ENCODE measurements at places on chromosomes 2 and 18.

GRCh38 chr2:85999061-85999831 is 106.4 kb downstream of the POLR1A start:
- DNase-seq = no peak

DNA sequence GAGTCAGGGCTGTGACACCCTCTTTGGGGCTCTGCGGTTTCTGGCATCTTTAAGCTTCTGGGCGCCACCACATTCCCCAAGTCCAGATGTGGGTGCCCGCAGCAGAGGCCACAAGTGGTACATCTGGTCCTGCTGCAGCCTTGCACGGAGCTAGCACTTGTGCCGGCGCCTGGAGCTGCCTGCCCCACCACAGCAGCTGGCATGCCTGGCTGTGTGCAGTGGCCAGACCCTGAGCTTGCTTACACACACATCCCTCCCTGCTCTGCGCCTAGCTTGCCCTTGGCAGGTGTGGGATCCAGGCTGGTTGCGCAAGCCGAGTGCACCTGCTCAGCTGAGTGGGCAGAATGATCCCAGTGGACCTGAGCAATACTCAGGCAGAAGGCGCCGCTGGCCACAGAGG is 27.3 kb downstream of the SLC4A10 start:
- no peak for DNase-seq

GRCh38 chr2:114880046-114880445 is 437.6 kb downstream of the DPP10 start:
- no peak for DNase-seq

DNA sequence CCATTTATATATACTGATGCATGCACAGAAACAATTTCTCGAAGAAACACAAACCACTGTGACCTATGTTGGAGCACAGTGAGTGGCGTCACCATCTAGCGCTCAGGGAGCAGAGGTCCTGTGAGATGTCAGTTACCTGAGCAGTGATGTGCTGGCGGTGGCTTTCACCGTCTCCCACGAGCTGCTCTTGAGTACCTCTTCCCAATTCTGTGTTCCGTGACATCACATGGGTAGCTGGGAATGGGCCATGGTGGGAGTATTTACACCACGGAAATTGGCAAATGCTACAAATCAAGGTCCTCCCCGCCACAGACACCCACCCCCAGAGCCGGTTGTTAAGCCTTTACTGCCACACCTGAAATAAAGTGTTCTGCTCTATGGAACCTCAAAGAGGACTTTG is 24.4 kb downstream of the GBX2 start:
- DNase-seq = no peak

GRCh38 chr18:6482198-6482977 is 67.7 kb upstream of the L3MBTL4 start:
- DNase-seq = no peak

DNA sequence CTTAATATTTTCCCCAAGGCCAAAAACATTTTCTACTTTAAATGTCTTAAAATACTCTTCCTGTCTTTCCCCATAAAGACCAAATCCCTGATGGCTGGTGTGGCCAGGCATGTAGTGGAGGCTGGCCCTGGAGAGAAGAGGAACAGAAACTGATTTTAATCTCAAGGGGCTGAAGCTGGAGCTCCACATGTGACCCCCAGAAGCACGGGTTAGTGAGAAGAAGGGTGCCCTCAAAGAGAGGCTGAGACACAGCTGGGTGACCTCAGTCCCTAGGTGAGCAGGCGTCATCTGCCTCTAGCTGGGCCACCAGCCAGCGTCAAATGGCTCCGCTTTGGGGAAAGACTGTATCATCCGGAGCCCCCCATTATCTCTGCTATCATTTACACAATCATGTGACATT is 19.3 kb upstream of the TMEM18 start:
- no peak for DNase-seq

- DNase-seq = no peak
Measured at GRCh38 chr18:79139206-79139605, 70.0 kb downstream of the ATP9B start.

GRCh38 chr2:105935063-105935462 is 190.4 kb downstream of the NCK2 start:
- DNase-seq = no peak

DNA sequence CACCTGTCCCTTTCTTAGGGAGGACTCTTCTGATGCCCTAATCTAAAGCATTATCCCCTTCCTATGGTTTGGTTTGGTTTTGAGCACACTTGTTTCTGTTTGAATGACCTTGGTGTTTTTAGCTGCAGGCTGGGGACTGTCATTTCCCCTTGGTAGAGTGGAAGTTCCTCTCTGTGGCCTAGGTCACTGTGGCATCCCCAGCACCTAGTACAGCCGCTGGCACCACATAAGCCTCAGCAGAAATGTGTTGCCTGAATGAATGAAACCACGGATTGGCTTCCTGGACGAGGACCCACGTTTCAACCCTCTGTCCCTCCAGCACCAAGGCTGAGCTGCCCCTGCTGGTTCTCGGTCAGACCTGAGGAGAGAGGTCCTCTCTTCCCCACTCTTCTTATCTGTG is 159.9 kb downstream of the CTIF start:
- no peak for DNase-seq

DNA sequence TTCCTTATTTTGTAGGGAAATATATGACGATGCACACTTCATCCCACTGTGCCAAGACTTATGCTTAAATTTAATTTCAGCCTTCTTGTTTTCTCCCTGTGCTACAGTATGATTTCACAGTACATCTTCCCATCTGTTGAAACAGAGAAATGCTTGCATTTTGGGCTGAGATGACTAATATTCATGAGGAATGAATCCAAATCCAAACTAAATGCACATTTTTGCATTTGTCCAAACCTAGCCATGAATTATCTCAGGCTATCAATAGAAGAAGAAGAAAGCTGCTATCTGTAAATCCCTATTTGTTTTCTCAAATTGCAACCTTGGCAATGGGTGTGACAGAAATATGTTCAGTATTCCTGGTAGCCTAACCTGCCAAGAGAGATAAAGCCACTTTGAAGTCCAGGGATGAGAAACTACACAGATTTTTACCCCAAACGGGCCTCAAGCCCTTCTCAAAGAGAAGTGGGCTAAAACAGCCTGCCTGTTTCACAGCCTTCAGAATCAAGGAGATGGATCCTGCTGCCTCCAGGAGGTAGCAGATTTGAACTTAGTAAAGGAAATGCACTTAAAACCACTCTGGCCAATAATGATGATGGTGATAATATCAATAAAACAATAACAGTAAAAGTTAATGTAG is 306.9 kb upstream of the NT5C1B start:
- no peak for DNase-seq
